ENCODE measurements at places on chromosomes 13 and 19.

DNA sequence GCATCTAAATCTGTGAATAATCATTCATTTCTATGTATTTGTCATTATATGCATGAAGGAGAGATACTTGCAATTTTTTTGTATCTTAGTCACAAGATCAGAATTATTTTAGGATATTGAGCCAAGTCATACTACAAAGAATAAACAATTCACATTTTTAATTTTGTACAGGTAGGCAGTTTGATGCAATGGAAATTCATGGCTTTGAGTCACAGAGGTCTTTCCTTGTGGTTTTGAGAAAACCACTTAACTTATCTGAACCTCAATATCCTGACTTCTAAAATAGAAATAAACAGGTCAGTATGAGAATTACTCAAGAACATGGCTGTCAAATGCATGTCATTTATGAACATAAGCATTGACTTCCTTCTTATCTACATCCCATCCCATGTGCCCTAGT lies 221.4 kb upstream of the SLC10A2 start:
- no peak for DNase-seq

GRCh38 chr13:44311011-44311780 lies 62.4 kb upstream of the SERP2 start:
- no peak for DNase-seq

DNA sequence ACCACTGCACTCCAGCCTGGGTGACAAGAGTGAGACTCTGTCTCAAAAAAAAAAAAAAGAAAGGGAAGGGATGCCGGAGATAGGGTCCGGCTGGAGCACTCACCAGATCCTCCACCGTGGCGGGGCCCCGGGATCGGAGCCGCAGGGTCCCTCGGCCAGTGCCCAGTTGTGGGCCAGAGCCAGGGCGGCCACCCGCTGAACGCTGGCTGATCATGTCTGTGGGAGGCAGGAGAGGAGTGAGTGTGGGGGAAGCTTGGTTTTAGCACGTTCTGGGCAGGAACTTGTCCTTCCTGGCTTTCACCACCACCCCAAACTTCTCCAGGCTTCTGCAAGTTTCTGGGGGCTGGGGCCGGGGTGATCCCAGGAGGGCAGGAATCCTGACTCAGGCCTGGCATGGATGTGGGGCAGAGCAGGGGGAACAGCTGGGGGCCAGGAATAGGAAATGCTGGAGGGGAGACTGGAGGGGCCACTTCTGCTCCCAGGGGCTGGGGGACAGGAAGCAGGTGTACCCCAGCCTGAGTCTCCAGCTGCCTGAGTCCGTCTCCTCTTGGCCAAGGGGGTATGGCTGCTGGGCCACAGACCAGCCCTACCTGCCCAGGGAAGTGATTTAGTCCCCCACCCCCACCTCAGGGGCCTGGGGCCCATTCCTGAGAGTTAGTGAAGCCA lies 4.3 kb upstream of the PTGER1 start:
- no peak for DNase-seq

GRCh38 chr19:33407716-33408115 lies 34.2 kb downstream of the CEBPG start:
- no peak for DNase-seq

DNA sequence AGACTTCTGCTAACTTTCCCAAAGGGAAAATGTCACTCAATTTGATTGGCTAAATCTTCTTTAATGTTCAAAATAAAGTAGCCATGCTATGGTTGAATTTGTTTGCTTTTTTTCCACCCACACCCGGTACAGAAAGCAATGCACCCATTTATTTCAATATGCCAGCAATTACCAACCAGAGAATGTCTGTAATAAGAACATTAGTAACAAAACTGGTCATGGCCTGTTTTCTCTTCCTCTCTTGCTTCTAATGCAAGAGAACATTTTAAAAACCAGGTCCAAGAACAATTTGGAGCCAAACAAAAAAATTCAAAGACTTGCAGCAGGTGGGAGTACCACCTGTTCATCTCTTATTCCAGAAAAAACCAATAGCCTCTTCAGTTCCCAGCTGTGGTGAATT lies 1108.8 kb upstream of the PCDH20 start:
- DNase-seq: no peak

- no peak for DNase-seq
Observed at GRCh38 chr13:43915451-43915850, 35.7 kb downstream of the LACC1 start.

GRCh38 chr19:39434123-39435076 lies 1.3 kb downstream of the RPS16 start:
- no peak for DNase-seq

- DNase-seq: no peak
Observed at GRCh38 chr19:47274891-47275761, 441 bp downstream of the INAFM1 start.

DNA sequence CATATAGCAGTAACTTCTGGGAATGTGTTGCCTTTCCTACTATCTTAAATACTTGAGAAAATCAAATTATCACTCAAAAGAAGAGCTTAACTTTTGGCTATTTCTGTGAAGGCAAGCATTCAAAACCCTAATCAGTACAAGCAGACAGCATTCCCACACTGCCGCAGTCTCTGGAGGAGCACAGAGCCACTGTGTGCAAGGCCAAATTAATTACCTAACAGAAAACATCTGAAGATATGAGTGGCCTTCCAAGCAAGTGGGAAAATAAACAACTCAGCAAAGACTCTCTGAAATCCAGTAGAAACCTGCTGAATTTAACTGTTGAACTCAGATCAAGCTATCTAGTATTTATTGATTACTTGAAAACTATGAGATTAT lies 68.2 kb downstream of the COL4A1 start:
- DNase-seq: no peak

- no peak for DNase-seq
Observed at GRCh38 chr19:15588265-15588664, 26.8 kb upstream of the CYP4F8 start.

DNA sequence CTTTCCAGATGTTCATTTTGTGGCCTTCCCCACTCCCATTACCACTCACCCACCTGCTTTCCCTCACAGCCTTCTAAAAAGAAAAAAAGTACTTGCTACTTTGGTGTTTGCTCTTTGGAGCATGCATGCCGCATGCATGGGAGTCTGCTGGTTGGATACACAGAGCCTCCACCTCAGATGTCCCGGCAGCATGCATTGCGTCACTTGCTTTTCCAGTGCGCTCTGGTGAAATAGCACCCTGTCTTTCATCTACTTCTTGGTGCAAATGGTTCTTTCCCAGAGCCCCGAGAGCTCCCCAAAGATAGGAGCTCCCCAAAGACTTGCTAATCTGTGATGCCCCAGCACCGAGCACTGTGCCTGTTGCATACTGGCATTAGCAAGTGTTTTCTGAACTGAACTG lies 333.2 kb upstream of the ZNF507 start:
- no peak for DNase-seq

- no peak for DNase-seq
Observed at GRCh38 chr19:51560339-51560738, 10.7 kb upstream of the ZNF175 start.

DNA sequence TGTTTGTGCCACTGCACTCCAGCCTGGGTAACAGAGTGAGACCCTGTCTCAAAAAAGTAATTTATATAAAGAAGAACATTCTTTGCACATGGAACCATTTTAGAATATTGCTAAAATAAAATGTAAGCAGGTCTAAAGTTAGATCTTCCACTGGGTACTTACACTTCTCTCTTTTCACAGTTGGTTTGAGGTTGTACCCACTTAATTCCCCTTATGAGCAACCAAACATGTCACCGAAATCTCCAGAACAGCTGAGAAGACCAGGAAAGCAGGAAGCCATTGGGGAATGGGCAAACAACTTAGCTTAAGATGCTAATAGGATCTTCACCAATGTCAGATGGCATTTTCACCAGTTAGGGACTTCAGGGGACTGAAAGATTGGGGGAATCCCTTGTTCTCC lies 18.8 kb downstream of the NLRP4 start:
- no peak for DNase-seq

DNA sequence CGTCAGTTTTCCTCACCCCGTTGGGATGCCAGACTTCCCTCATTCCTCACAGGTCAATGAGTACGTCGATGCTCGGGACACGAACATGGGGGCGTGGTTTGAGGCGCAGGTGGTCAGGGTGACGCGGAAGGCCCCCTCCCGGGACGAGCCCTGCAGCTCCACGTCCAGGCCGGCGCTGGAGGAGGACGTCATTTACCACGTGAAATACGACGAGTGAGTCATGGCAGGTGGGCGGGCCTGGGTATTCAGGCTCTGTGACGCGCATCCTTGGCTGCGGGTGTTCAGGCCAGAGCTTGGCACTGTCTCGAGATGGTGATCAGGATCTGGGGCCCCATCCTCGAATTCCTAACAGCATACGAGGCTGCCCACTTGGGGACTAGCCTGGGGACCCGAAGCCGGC lies 21.4 kb downstream of the UHRF1 start:
- no peak for DNase-seq

DNA sequence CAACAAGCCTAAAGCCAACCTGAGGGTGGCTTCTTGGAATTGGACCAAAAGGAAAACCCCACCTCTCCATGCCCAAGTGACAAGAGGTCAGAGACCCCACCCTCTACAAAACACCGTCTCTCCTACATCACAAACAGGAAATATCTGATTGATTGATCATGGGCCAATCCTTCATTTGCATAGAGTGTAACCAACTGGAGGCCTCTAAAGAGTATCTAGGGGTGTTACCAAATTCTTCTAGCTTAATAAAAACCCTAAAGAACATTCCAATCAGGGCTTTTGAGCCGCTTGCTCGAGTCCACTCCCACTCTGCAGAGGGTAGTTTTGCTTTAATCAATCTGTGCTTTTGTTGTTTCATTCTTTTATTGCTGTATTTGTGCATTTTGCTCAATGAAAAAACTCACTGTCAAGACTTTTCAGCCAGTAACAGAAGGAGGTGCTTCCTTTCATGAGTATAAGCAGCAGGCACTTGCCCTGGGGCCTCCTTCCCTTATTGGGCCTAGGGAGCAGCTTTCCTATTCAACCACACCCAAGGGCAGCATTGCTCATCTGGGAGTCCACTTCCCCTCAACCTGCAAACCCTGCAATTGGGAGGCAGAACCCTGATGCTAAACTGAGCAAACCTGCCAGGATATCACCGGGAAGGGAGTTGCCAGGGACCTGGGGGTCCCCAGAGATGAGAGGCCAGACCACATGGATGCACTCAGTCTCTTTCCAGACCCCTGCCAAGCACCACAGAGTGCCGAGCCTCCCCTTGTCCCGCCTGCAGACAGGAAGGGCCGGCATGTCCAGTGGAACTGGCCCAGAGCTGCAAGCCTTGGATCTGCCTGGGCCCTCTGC lies 154.3 kb upstream of the VSTM2B start:
- no peak for DNase-seq

- DNase-seq: no peak
Observed at GRCh38 chr13:75643693-75644092, 7.6 kb downstream of the LMO7 start.

DNA sequence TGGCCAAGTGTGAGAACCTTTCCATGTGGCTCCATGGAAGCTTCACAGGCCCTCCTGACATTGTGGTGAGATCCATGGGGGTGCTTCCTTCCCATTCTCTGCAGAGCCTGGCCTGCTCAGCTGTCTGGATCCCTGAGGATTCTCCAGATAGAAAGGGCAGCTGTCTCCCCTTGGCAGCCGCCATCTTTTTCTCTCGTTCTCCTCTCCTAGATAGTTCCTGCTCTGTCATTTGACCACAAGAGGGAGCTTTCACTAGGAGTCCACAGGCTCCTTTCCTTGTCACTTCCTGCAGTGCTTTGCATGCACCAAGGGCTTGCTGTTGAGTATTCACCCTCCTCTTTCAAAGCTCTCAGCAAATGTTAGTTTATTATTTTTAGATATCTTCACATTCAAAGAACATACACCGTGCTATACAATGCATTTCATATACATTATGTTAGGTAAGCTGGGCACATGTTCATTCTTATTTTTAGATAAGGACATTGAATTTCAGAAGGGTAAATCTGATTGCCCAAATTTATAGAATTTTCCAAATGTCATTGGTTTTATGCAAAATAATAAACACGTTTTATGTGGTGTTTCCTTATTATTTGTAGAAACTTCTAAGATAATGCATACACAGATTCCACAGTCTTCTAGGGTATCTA lies 133.2 kb downstream of the FRY start:
- peak; percentile 58 for DNase-seq

GRCh38 chr13:28475916-28476725 lies 18.8 kb downstream of the FLT1 start:
- DNase-seq: no peak

DNA sequence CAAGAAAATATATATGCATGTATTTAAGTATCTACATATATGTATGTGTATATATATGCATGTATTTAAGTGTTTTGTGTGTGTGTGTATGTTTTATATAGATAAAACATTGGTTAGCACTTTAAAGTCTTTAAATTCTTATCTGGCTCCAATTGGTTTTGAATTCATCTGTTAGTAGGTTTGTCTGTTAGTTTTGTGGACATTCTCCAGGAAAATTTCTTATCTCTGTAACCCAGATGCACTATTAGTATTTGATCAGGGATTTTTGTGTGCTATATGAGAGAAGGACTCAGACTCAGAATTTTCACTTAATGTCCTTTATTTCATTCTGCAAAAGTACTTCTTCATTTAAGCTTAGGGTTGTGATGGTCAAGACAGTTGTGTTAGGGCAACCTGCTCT lies 103.1 kb downstream of the ITGBL1 start:
- no peak for DNase-seq

DNA sequence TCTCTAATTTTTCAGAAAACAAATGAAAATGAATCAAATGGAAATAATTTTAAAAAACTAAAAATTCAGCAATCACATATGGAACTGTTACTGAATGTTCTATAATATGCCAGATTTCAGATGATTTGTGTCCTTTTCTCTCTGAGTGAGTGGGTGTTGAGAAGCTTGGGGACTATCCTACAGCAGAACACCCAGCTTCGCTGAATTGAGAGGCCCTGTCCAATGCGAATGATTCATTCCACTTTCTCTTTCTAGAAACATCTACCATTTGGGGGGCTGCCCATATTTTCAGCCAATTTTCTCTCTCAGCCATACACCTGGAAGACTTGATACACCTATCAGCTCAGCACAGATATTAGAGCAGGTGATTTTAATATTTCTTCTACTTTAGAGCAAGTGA lies 1666.7 kb downstream of the EFNB2 start:
- no peak for DNase-seq

DNA sequence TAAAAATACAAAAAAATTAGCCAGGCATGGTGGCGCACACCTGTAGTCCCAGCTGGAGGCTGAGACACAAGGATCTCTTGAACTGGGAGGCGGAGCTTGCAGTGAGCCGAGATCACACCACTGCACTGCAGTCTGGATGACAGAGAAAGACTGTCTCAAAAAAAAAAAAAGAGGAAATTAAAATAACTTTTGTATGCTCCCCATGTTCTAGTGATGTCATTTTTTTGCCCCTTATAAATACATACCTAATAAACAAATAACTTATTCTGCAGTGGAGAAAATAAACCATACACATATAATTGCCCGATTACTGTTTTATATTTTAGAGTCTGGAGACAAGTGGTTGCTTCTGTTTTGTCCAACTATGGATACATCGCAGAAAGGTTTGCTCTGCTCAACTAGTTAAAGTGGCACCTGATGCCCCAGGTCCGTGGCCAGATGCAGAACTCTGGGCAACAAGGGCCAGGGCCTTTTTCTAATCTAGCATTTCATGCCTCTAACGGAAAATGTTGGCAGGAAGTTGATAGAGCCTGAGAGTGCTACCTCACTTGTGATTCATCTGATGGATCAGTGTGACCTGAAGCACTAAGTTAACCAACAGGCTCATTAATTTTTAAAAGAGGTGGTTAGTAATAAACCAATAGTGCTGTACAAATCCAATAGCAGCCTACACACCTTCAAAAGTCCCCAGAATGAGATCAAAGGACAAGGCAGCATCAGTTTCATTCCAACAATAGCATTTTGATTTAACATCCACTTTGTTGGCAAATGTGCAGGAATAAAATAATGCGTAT lies 18.8 kb downstream of the UBE2L5 start:
- no peak for DNase-seq
